Activated T-cell treated with anti-CD3 and anti-CD28 coated beads for 1 hour (primary cell): ENCODE measurements at places on chromosomes 13 and 19.

- DNase-seq = no peak
Measured at GRCh38 chr19:2714531-2715269, 6.5 kb downstream of the DIRAS1 start.

DNA sequence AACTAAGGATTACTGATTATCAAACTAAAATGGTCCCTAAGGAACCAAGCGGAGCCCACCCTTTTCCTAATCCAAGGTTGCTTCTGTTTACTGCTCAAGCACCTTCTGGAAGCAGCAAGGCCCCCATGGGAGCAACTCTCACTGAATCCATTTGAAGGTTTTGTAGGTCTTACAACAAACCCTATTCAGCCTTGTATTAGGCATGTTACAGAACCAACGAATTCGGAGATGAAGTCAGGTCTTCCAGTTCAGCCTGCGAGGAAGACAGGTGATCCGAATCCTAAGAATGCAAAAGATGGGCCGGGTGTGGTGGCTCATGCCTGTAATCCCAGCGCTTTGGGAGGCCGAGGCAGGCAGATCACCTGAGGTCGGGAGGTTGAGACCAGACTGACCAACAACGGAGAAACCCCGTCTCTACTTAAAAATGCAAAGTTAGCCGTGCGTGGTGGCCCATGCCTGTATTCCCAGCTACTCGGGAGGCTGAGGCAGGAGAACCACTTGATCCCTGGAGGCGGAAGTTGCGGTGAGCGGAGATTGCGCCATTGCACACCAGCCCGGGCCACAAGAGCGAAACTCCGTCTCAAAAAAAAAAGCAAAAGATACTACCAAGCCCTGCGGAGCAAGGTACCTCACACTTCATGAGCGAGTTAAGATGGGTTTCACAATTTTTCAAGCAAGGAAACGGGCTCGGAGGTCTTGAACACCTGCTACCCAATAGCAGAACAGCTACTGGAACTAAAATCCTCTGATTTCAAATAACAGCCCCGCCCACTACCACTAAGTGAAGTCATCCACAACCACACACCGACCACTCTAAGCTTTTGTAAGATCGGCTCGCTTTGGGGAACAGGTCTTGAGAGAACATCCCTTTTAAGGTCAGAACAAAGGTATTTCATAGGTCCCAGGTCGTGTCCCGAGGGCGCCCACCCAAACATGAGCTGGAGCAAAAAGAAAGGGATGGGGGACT lies 609 bp downstream of the ZAR1L start:
- peak; percentile 37 for DNase-seq

DNA sequence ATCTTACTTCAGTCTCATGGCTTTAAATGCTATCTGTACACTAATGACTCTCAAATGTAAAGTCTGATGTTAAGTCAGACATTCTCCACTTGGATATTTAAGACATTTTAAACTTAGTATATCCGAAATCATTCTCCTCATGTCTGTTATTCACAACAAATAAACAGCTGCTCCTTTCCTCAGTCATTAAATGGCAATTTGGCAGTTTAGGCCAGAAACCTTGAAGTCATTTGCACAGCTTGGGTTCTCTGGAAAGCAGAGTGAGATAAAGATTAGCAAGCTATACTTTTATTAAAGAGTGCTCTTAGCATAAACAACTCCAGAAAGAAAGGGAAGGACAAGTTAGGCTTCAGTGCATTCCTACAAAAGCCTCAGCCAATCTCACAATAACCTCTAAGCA lies 53.7 kb downstream of the DNAJC15 start:
- DNase-seq = no peak

GRCh38 chr13:107576430-107576829 lies 638.9 kb downstream of the LIG4 start:
- DNase-seq = no peak

DNA sequence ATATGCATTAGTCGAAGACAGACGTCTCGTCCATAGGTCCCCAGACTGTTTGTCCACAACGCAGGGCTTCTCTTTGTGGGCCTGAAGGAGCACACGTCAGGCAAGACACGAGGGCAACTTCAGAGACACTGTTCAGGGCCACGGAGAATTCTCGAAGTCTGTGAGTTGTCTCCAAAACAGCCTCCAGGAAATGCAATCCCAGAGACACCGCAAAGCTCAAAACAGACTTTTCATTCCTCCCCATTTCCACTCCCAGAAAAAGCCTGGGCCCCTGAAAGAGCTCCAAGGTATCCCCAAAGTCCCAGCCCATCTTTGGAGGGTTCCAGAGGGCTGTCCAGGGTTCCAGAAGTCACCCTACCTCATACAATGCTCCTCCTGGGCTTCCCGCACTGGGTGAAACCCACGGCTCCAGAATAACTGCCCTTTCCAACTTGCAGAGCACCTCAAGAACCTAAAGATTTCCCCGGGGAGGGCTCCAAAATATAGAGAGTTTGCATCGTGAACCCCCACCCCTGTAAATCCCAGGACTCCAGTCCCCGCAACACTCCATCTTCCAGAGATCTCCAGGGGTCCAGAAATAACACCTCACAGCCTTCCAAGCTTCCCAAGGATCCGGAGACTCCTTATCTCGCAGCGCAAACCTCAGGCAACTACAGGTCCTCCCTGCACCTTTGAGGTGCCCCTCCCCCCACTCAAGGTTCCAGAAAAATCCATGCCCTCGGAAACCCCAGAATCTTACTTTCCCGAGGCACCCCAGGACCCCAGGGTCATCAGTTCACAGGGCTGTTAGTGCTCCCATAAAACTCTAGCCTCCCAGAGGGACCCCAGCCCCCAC lies 687 bp upstream of the FTL start:
- DNase-seq = no peak

- DNase-seq = no peak
Measured at GRCh38 chr13:41401366-41401765, 56.0 kb upstream of the RGCC start.

- no peak for DNase-seq
Measured at GRCh38 chr19:34667349-34668076, 9.4 kb downstream of the SCGB2B2 start.

GRCh38 chr19:45137179-45137761 lies 23.5 kb downstream of the NKPD1 start:
- DNase-seq = no peak

DNA sequence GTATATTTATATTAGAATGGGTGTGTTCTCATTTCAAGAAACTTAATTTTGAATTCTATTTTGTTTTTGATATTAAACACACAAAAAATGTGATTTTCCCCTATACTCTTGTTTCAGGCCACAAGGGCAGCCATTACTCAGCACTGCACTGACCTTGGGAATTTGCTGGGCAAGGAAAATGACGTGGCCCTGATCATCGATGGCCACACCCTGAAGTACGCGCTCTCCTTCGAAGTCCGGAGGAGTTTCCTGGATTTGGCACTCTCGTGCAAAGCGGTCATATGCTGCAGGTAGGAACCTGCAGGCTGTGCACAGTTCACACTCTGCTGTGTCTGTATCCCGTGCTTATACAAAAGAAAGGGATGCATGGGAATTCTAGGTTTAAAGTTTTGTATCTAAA lies 327.3 kb downstream of the ATP8A2 start:
- no peak for DNase-seq

- no peak for DNase-seq
Measured at GRCh38 chr13:30446126-30446500, 19.6 kb downstream of the HMGB1 start.

DNA sequence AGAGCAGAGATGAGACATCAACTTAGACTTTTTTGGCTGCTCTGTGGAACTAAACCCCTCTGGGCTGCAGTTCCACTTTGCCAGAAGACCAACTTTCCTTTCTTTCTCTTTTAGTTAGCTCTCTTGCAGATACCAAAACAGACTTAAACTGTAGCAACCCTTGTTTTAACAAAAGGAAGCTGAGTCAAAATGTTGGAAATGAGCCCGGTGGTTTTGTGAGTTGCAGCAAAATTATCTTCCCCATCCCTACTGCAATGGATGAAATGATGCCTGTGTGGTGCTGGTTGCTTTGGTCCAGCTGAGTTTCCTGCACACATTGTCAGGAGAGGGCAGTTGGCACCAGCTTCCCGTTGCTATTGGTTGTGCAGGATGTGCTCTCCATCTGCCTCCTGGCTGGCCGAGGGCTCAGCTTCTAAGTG lies 115.3 kb downstream of the LRCH1 start:
- no peak for DNase-seq

GRCh38 chr13:51895906-51896888 lies 34.4 kb downstream of the CCDC70 start:
- no peak for DNase-seq

DNA sequence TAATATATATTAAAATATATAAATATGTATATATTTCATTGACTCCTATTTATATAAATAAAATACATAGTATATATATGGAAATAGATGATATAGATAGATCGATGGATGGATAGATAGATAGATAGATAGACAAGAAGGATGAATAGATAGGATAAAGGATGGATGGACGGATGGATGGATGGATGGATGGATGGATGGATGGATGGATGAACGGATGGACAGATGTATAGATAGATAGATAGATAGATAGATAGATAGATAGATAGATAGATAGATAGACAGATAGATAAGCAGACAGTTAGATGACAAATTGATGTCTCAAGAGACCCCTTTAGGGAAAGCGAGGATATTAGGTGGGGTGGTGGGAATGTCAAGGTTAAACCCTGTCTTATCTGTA lies 15.1 kb downstream of the CYP4F11 start:
- DNase-seq = no peak

DNA sequence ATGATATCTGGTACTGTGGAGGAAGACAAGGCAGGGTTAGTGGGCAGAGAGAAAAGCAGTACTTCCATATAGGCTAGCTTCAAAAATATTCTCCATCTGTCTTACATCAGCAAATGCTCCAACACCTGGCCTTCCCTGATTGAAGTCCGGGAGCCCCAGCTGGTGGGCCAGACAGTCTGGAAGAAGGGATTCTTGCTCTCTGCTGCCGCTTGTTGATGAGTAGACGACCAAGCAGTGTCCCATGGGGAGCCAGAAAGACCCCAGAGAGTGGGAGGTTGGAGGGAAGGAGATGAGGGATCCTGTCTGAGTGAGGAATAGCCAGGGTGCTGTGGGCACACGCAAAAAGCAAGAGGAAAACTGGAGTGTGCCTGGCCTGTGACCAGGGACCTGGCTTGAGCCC lies 95.1 kb downstream of the ATP8A2 start:
- DNase-seq = no peak
